ENCODE measurements at places on chromosomes 1 and 21. TPM values are rescaled to one million over a fixed set of nuclear protein-coding genes. Genes with fewer than 3 reads are reported as not detected.

- no peak overlapping the region for H3K4me3 ChIP-seq
- H3K27ac ChIP-seq: peak overlapping the region; percentile 7
- H3K4me1 ChIP-seq: no peaks in the 10 kb centered on the region
- no peaks in the 10 kb centered on the region for H3K36me3 ChIP-seq
- no peaks in the 10 kb centered on the region for H3K27me3 ChIP-seq
Measured at GRCh38 chr1:12567288-12567819, 50.7 kb downstream of the DHRS3 start.

Gene SOD1
- total RNA-seq: 314 TPM

DNA sequence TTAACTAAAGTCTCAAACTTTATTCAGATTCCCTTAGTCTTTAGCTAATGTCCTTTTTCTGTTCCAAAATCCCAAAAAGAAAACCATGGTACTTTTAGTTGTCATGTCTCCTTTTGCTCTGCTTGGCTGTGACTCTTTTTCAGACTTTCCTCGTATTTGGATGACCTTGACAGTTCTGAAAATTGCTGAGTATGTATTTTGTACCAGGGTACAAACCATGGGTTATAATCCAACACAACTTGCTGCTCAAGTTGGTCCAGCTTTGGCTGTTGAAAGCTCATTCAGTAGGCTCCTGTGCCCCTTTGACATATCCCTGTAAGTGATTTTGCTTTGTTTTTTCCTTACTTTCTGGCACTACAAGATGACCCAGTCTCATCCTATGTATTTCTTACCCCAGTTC, 51.7 kb downstream of the PALMD start:
- no peak for DNase-seq
- no peaks in the 10 kb centered on the region for H3K27me3 ChIP-seq
- H3K36me3 ChIP-seq: no peaks in the 10 kb centered on the region
- H3K4me1 ChIP-seq: no peaks in the 10 kb centered on the region

Gene NUP210L
- total RNA-seq: under 0.01 TPM

- H3K27me3 ChIP-seq: no peaks in the 10 kb centered on the region
- no peak overlapping the region for H3K27ac ChIP-seq
- H3K4me1 ChIP-seq: no peaks in the 10 kb centered on the region
- H3K4me3 ChIP-seq: no peak overlapping the region
- H3K36me3 ChIP-seq: no peaks in the 10 kb centered on the region
Measured at GRCh38 chr1:97245682-97246081, 524.1 kb downstream of the PTBP2 start.

DNA sequence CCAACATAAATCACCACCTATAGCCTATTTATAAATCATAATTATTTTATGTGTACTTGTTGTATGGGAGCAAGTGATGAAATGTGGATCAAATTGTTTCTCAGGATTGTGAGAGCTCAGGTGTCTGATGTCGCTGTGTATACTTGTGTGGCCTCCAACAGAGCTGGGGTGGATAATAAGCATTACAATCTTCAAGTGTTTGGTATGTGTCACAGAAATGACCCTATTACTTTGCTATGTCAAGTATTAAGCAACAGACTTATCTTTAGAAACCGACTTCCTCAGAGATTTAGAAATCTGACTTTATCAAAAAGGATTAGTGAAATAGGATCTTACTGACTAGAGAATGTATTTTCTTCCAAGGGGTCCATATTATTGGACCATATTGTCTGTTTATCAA, 280.9 kb downstream of the TPR start:
- no peaks in the 10 kb centered on the region for H3K36me3 ChIP-seq
- H3K4me1 ChIP-seq: no peaks in the 10 kb centered on the region
- no peak for DNase-seq
- no peaks in the 10 kb centered on the region for H3K27me3 ChIP-seq
- H3K4me3 ChIP-seq: no peak overlapping the region

Gene S100B
- 242 TPM for total RNA-seq

DNA sequence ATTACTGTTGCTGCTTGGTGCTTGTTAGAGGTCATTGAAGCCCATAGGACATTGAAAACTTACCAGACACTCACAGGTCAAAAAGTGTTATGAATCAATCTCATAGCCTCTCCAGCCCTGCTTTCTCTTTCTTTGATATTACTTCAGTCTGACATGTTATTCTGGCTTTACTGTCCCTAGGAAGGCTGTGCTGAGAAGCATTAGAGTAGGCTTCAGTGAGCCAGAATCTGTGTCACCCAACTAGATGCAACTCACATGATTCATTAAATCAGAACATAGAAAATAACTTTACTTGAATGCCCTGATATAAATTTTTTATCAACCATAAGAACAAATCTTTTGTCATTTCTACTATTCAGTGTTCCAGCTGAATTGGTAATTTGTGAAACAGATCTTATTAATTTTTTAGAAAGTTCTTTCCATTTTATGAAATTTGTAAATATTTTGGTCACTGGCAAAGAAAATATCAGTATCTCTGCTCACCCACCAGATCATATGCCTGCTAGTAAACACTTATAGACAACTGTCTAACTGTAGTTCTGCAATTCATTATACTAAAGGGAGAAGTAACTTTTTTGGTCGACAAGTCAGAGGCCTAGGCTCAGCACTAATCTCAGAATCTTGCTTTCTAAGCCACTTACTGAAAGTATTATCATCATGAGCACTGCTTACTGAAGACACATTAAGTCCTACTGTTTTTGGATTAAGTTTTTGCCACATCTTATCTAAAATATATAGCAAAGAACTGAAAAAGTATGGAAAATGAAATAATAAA, 48.2 kb downstream of the RPAP2 start:
- H3K4me3 ChIP-seq: no peak overlapping the region
- H3K27ac ChIP-seq: no peak overlapping the region
- H3K36me3 ChIP-seq: peaks cover 4% of the 10 kb centered on the region
- H3K4me1 ChIP-seq: no peaks in the 10 kb centered on the region
- no peaks in the 10 kb centered on the region for H3K27me3 ChIP-seq

Gene A3GALT2
- total RNA-seq: not detected

DNA sequence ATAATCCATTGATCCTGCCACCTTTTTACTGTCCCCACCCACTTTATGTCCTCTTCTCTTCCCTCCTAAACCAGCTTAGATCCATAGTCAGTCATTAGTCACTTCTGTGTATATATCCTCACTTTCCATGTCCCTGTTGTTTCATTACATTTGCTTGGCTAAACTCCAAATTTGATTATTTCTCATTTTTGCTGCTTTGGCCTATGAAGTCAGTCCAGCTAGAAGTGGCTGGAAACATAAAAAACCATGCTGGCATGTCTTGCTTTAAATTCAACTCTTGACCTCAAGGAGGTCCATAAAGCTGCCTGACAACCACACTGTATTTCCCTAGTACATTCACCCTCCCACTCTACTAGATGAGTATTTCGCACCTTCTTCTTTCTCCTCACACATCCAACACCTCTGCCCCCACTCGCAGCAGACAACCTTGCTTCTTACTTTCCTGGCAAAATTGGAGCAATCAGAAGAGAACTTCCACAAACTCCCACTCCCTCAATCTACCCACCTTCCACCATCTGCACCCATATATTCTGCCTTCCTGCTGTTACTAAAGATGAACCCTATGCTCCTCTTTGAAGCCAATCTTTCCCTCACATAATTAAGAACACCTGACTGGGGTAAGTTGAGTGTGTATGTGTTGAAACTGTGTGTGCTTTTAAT, 72.1 kb downstream of the ZNF648 start:
- H3K36me3 ChIP-seq: no peaks in the 10 kb centered on the region
- no peak for DNase-seq
- no peak overlapping the region for H3K27ac ChIP-seq
- no peaks in the 10 kb centered on the region for H3K27me3 ChIP-seq

- DNase-seq: no peak
- no peaks in the 10 kb centered on the region for H3K27me3 ChIP-seq
- H3K4me3 ChIP-seq: no peak overlapping the region
- H3K4me1 ChIP-seq: peaks cover 6% of the 10 kb centered on the region
- H3K27ac ChIP-seq: no peak overlapping the region
Measured at GRCh38 chr1:159941141-159941540, 4.3 kb downstream of the IGSF9 start.

Gene FMO3
- 5.3 TPM for total RNA-seq

- no peak overlapping the region for H3K4me3 ChIP-seq
- no peak overlapping the region for H3K27ac ChIP-seq
- no peaks in the 10 kb centered on the region for H3K4me1 ChIP-seq
Measured at GRCh38 chr1:76444773-76445172, 370.2 kb downstream of the ST6GALNAC3 start.

DNA sequence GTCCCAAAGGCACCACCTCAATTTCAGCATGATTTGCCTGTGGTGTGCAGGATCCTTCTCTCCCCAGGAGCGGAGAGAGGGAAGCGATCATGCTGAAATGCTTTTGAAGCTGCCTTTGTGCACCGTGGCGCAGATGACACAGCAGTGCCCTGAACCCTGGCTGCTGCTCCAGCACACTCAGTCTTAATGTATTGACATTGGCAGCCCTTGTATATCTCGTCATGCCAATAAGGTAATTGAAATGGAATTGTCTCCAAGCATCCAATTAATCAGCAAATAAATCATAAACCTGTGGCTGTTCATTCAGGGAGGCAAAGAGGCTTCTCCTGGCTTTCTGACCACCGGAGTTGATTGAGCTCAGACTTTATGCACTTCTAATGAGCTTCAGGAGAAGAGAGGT, 139.8 kb downstream of the KAZN start:
- H3K4me3 ChIP-seq: no peak overlapping the region
- no peaks in the 10 kb centered on the region for H3K36me3 ChIP-seq
- no peaks in the 10 kb centered on the region for H3K27me3 ChIP-seq
- DNase-seq: peak; percentile 40

DNA sequence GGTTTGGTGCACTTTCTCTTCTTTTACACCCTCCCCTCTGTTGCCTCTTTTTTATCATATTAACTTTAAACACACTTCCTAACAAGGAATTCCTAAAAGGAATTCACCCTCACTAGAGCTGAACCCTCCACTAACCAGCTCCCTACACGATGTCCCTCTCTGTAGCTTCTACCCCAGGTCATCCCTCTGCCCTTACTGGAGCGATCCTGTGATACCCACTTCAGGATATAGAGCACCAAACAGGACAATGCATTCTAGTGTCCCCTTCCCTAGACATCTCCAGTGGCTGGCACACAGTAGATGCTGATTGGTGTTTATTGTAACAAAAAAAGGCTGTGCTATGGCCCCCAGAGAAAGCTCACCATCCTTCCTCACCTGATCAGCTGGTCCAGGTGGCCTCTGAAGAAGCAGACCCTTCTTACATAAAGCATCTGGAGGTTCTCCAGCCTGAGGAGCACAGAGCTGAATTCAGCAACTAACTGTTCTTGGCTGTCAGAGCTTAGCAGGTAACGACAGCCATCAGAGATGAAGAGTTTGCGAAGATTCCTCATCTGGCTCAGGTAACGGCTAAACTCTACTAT, 1.4 kb downstream of the PRAMEF18 start:
- DNase-seq: no peak
- H3K27me3 ChIP-seq: peaks cover 5% of the 10 kb centered on the region
- no peak overlapping the region for H3K4me3 ChIP-seq
- H3K36me3 ChIP-seq: no peaks in the 10 kb centered on the region
- no peaks in the 10 kb centered on the region for H3K4me1 ChIP-seq

- H3K27ac ChIP-seq: no peak overlapping the region
- DNase-seq: no peak
- no peaks in the 10 kb centered on the region for H3K27me3 ChIP-seq
- no peaks in the 10 kb centered on the region for H3K36me3 ChIP-seq
Measured at GRCh38 chr21:35070436-35070835, 21.3 kb upstream of the RUNX1 start.

- no peaks in the 10 kb centered on the region for H3K4me1 ChIP-seq
- no peak overlapping the region for H3K4me3 ChIP-seq
- no peak for DNase-seq
- no peaks in the 10 kb centered on the region for H3K27me3 ChIP-seq
- peak overlapping the region; percentile 48 for H3K27ac ChIP-seq
- no peaks in the 10 kb centered on the region for H3K36me3 ChIP-seq
Measured at GRCh38 chr1:94979656-94980581, 53.0 kb upstream of the CNN3 start.

Gene SNAP47
- total RNA-seq: 60.3 TPM

DNA sequence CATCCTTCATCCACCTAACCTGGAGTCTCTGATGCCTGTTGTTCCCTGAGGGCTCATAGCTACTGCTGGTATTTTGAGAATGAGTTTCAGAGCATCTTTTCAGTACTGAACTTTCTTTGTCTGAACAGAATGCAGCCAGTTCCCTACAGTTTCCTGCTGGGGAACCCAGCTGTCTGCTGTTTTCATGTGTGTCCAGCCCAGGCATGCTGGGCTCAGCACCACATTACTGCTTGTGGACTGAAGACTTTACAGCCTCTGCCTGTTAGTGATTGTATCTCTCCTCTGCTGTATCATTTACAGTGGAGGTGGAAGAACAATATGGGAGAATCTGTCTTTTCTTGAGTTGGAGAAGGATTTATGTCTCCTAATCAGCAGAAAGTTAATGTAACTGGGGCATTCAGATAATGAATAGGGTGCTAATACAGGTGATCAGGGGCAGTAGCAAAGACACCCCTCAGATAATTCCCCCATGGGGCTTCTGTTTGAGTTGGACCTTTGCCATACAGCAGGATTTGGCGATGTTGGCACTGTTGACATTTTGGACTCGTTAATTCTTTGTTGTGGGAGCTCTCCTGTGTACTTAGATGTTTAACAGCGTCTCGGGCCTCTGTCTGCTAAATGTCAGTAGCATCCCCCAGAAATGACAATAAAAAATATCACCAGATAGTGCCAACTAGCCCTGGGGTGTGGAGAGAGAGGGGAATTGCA, 207.7 kb downstream of the HHAT start:
- H3K27ac ChIP-seq: no peak overlapping the region
- no peak overlapping the region for H3K4me3 ChIP-seq
- no peak for DNase-seq
- H3K27me3 ChIP-seq: no peaks in the 10 kb centered on the region

- no peaks in the 10 kb centered on the region for H3K4me1 ChIP-seq
- H3K27ac ChIP-seq: peak overlapping the region; percentile 93
- DNase-seq: no peak
- peak overlapping the region; percentile 78 for H3K4me3 ChIP-seq
- no peaks in the 10 kb centered on the region for H3K27me3 ChIP-seq
Measured at GRCh38 chr1:53947172-53947907, 1.2 kb downstream of the LRRC42 start.

GRCh38 chr21:33078907-33079582, 9.1 kb downstream of the OLIG1 start:
- H3K4me3 ChIP-seq: no peak overlapping the region
- H3K27me3 ChIP-seq: peaks cover 8% of the 10 kb centered on the region
- no peaks in the 10 kb centered on the region for H3K4me1 ChIP-seq
- H3K27ac ChIP-seq: peak overlapping the region; percentile 68
- no peaks in the 10 kb centered on the region for H3K36me3 ChIP-seq
- no peak for DNase-seq

DNA sequence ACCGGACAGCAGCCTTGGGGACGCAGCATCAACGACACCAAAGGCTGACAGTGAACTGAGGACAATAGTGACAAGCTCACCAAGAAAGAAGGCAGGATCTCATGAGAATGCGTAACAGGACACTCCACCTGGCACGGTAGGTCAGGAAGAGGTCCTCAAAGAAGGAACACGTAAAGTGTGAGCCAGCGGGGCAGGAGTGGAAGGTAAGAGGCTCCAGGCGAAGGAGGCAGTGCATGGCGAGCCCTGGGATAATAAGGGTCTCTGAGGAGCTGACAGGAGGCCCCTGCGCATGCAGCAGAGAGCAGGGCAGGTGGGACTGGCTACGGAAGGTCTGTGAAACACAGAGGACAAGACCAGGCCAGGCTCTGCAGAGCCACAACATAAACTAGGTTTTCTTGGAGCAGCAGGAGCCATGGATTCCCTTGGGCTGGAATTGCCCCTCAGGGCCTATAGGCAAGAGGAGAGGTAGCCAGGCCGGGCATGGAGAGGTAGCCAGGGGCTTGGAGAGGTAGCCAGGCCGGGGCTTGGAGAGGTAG, 8.2 kb downstream of the LSS start:
- no peak overlapping the region for H3K27ac ChIP-seq
- H3K27me3 ChIP-seq: no peaks in the 10 kb centered on the region
- no peak overlapping the region for H3K4me3 ChIP-seq
- DNase-seq: peak; percentile 12
- no peaks in the 10 kb centered on the region for H3K36me3 ChIP-seq

Gene AK5
- total RNA-seq: 111 TPM

All from breast epithelium (tissue), 4 donors.